ENCODE measurements at places on chromosomes 11 and 22. TPM values are rescaled to one million over a fixed set of nuclear protein-coding genes. Genes with fewer than 3 reads are reported as not detected.

GRCh38 chr22:19566279-19567156 lies 42.3 kb upstream of the CLDN5 start:
- no peaks in the 10 kb centered on the region for H3K4me1 ChIP-seq
- no peak overlapping the region for H3K4me3 ChIP-seq
- peaks cover 3% of the 10 kb centered on the region for H3K27me3 ChIP-seq
- H3K36me3 ChIP-seq, result no peaks in the 10 kb centered on the region
- no peak overlapping the region for H3K27ac ChIP-seq

DNA sequence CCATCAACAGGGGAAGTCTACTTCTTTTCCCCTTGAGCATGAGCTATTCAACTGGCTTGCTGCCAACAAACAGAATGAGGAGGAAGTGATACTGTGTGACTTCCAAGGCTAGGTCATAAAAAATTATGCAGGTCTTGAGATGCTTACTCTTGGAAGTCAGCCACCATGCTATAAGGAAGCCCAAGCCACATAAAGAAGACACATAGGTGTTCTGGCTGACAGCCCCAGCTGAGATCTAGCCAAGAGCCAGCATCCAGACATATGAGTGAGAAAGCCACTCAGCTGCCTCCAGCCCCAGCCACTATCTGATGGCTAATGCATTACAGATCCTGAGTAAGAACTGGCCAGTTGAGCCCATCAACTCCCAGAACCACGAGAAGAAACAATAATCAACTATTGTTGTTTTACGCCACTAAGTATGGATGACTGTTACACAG lies 31.0 kb upstream of the PPP2R1B start:
- H3K4me3 ChIP-seq, result no peak overlapping the region
- DNase-seq, result no peak
- peaks cover 32% of the 10 kb centered on the region for H3K36me3 ChIP-seq
- H3K27me3 ChIP-seq, result no peaks in the 10 kb centered on the region
- H3K27ac ChIP-seq, result no peak overlapping the region

DNA sequence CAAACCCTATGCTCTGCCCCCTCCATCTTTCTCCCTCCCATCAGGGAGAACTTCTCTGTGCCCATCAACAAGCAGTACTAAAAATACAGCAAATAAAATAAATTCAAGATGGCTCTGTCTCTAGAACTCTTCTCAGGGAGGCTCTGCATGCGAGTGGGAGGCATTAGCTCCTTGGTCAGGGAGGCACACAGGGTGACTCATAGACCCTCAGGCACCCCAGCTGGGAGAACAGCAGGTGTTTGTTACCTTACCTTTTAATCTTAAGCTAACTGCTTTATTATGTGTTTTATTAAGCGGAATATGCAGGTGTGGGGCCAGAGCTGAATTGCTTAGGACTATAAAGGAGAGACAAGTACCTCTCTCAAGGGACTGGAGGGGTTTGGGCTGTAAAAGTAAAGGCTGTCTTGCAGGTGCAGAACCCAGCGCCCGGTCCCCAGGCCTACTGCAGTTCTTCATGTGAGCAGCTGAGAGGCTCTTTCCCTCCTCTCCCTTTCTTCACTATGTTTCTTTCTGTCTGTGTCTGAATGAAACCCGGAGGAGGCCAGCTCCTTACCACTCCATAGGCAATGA lies 20.8 kb downstream of the CSNK2A3 start:
- H3K4me1 ChIP-seq, result no peaks in the 10 kb centered on the region
- no peak overlapping the region for H3K4me3 ChIP-seq
- H3K27ac ChIP-seq, result no peak overlapping the region
- H3K36me3 ChIP-seq, result no peaks in the 10 kb centered on the region
- H3K27me3 ChIP-seq, result no peaks in the 10 kb centered on the region

- H3K4me1 ChIP-seq, result no peaks in the 10 kb centered on the region
- no peak overlapping the region for H3K27ac ChIP-seq
- peaks cover 2% of the 10 kb centered on the region for H3K27me3 ChIP-seq
- DNase-seq, result no peak
- no peaks in the 10 kb centered on the region for H3K36me3 ChIP-seq
These were observed 350 bp upstream of the KCTD14 start for GRCh38 chr11:78023426-78023825.

DNA sequence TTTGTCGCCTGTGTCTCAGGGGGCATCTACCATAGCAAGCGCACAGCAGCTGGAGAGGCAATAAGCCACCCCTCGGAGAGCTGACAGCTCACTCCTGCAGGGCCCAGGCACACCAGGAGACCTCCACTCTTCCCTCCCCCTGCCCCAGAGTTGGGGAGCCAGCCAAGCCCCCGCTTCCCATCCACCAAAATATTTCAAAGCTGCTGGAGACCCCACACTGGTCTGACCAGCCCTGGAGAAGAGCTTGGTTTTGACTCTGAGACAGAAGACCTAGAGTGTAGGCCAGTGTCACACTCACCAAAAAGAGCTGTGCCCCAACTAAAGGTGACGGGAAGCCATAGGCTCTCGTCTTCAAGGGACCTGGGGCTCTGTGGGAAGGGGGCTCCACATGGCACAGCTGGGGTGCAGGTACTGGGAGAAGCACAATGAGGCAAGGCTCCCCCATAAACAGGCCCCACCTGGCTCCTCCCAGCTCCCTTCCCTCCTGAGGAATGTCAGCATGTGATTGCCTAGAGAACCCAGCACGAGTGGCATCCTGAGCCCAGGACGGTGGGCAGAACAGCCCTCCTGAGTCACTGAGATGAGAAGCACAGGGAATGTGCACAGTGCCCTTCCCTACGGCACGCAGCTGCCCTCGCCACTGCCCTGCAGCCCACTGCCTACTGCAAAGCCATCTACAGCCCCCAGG lies 5.8 kb upstream of the GNAZ start:
- no peaks in the 10 kb centered on the region for H3K27me3 ChIP-seq
- no peak for DNase-seq
- H3K4me1 ChIP-seq, result no peaks in the 10 kb centered on the region
- H3K36me3 ChIP-seq, result no peaks in the 10 kb centered on the region

- no peak overlapping the region for H3K27ac ChIP-seq
- peaks cover 42% of the 10 kb centered on the region for H3K27me3 ChIP-seq
- peaks cover 72% of the 10 kb centered on the region for H3K4me1 ChIP-seq
- DNase-seq, result no peak
- peaks cover 13% of the 10 kb centered on the region for H3K36me3 ChIP-seq
These were observed 17.8 kb downstream of the ZBED4 start for GRCh38 chr22:49871482-49871881.

- H3K27me3 ChIP-seq, result no peaks in the 10 kb centered on the region
- peaks cover 11% of the 10 kb centered on the region for H3K36me3 ChIP-seq
- H3K4me1 ChIP-seq, result peaks cover 62% of the 10 kb centered on the region
- H3K27ac ChIP-seq, result peak overlapping the region; percentile 34
- no peak overlapping the region for H3K4me3 ChIP-seq
These were observed 50.3 kb downstream of the TBC1D22A start for GRCh38 chr22:46812788-46813187.

- peaks cover 3% of the 10 kb centered on the region for H3K27me3 ChIP-seq
- H3K4me3 ChIP-seq, result no peak overlapping the region
- no peak overlapping the region for H3K27ac ChIP-seq
- no peaks in the 10 kb centered on the region for H3K36me3 ChIP-seq
- DNase-seq, result no peak
These were observed 79.0 kb downstream of the ZNF280B start for GRCh38 chr22:22429369-22430108.

DNA sequence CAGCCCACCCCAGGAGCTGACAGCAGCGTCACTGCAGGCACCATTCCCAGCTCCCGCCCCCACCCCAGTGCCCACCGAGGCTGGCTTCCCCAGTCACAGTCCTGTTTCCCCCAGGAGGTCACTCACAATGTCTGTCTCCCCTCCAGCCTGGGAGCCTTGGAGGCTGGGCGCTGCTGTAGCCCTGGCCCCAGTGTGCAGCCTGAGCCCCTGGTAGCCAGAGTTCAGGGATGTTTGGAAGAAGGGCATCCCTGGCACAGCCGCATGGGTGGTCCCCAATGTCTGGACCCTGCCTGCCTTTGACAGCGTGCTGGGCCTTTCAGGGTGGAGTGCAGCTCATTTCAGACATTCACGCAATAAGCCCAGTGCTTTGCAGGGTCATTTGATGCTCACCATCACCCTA lies 4.3 kb downstream of the CAPN5 start:
- no peak for DNase-seq
- H3K4me1 ChIP-seq, result peaks cover 88% of the 10 kb centered on the region
- H3K36me3 ChIP-seq, result no peaks in the 10 kb centered on the region
- no peak overlapping the region for H3K4me3 ChIP-seq
- no peak overlapping the region for H3K27ac ChIP-seq

GRCh38 chr11:108614086-108614485 lies 20.5 kb upstream of the EXPH5 start:
- H3K4me1 ChIP-seq, result no peaks in the 10 kb centered on the region
- no peak overlapping the region for H3K27ac ChIP-seq
- no peak overlapping the region for H3K4me3 ChIP-seq
- no peak for DNase-seq

- H3K36me3 ChIP-seq, result no peaks in the 10 kb centered on the region
- H3K4me3 ChIP-seq, result peak overlapping the region; percentile 96
- peaks cover 27% of the 10 kb centered on the region for H3K4me1 ChIP-seq
- peak overlapping the region; percentile 44 for H3K27ac ChIP-seq
- peaks cover 12% of the 10 kb centered on the region for H3K27me3 ChIP-seq
These were observed 3.3 kb downstream of the CD248 start for GRCh38 chr11:66313321-66314185.

DNA sequence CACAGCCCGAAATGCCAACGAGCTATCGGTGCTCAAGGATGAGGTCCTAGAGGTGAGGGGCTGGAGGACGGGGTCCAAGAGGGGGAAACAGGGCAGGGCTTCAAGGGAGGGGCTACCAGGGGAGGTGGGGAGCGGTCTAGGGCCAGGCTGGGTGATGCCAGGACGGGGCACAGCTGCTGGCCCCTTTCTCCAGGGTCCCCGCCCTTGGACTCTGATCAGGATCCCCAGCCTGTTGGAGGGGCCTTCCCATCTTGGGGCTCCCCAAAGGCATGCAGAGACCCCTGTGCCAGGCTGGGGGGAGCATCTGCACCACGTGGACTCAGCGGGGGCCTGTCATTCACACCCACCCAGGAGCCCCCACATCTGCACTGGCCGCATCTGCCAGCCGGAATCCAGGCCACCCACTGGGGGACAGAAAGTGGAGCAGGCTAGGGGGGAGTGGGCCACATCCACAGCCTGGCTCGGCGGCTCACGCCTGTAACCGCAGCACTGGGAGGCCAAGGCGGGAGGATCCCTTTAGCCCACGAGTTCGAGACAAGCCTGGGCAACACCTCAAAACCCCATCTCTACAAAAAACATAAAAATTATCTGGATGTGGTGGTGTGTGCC lies 18.9 kb downstream of the EPS8L2 start:
- H3K4me1 ChIP-seq, result peaks cover 7% of the 10 kb centered on the region
- peak overlapping the region; percentile 53 for H3K4me3 ChIP-seq
- peaks cover 6% of the 10 kb centered on the region for H3K27me3 ChIP-seq
- H3K36me3 ChIP-seq, result no peaks in the 10 kb centered on the region

DNA sequence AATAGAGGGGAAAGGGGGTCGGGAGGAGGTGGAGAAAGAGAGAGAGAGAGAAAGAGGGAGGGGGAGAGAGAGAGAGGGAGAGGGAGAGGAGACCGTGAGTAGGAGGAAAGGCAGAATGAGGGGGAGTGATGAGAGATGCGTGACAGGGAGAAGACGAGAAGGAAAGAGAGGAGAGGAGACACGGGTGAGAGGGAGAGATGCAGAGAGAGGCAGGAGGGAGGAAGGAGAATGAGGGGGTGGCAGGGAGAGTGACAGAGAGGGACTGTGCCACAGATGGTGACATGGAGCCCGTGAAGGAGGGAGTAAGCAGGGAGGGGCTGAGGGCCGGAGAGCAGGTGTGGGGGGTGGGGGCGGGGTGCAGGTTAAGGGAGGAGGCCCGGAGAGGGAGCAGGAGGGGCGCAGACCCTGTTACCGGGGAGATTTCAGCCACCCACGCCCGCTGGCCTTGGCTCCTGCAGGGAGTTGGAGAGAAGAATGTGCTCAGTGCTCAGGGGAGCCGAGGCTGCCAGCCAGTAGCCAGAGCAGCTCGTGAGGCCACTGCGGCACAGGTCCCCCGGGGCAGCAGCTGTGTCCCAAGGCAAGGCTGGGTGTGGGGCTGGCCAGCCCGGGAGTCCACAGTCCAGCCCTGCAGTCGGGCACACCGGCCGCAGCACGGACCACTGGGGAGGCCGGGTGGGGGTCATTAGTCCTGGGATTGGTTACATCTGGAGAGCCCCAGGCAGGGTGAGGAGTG lies at the start of gene SSTR3:
TSS of gene SSTR3 (minus strand) at position 304 of the 733 bp plus-strand sequence. CDS start 4,674 bp downstream, outside the sequence.
- H3K27ac ChIP-seq, result no peak within 1 kb of the TSS
- H3K36me3 ChIP-seq, result no peaks in the 10 kb centered on the region
- H3K4me3 ChIP-seq, result no peak within 1 kb of the TSS
- H3K4me1 ChIP-seq, result peaks cover 10% of the 10 kb centered on the region
- no peaks in the 10 kb centered on the region for H3K27me3 ChIP-seq

DNA sequence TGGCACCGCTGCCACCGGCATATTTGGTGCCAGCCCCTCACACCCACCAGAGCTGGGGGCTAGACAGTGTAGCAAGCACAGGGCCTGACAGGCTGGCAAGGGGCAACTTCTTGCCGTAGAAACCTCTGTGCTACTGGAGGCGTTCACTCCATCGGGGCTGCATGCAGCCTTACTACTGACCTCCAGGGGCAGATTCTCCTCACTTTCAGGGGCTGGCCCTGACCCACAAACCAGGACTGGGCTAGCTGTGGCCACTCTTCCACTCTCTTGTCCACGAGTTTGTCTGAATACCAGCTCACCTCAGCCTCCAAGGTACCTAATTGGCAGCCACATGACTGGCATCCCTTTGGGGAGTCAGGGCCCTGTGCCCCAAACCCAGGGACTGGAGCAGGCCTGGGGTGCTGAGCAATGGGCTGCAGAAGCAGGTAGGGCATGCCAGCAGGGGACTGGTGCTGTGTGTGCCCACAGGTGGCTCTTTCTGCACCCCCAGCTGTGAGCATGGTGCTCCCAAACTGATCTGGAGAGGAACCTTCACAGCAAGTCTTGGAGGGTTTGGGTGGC lies 2.1 kb upstream of the LMO1 start:
- H3K4me1 ChIP-seq, result peaks cover 10% of the 10 kb centered on the region
- peaks cover 11% of the 10 kb centered on the region for H3K27me3 ChIP-seq
- H3K4me3 ChIP-seq, result no peak overlapping the region
- no peaks in the 10 kb centered on the region for H3K36me3 ChIP-seq
- no peak overlapping the region for H3K27ac ChIP-seq

- peaks cover 9% of the 10 kb centered on the region for H3K4me1 ChIP-seq
- H3K4me3 ChIP-seq, result no peak overlapping the region
- H3K27ac ChIP-seq, result no peak overlapping the region
- no peaks in the 10 kb centered on the region for H3K36me3 ChIP-seq
- no peak for DNase-seq
- peaks cover 14% of the 10 kb centered on the region for H3K27me3 ChIP-seq
These were observed 16.4 kb upstream of the OR6M1 start for GRCh38 chr11:123822599-123822998.

- no peak overlapping the region for H3K4me3 ChIP-seq
- no peak overlapping the region for H3K27ac ChIP-seq
- H3K4me1 ChIP-seq, result no peaks in the 10 kb centered on the region
- no peaks in the 10 kb centered on the region for H3K27me3 ChIP-seq
These were observed 46.8 kb downstream of the CEP164 start for GRCh38 chr11:117374316-117375055.

CARD16 gene
- 386 TPM for polyA plus RNA-seq

PHLDB1 gene
- 0.17 TPM for polyA plus RNA-seq

CLCF1 gene
- polyA plus RNA-seq, result 2.2 TPM

CDCA5 gene
- 1.8 TPM for polyA plus RNA-seq

MMP26 gene
- polyA plus RNA-seq, result not detected

PHF21B gene
- polyA plus RNA-seq, result not detected

GRAP2 gene
- polyA plus RNA-seq, result 41.7 TPM

APOL1 gene
- 14.8 TPM for polyA plus RNA-seq

CCDC188 gene
- not detected for polyA plus RNA-seq

IGSF9B gene
- polyA plus RNA-seq, result 0.22 TPM

APOL6 gene
- 18.4 TPM for polyA plus RNA-seq
